Cortex of kidney (tissue), 1 donor: ENCODE measurements at places on chromosomes 13 and 19.

DNA sequence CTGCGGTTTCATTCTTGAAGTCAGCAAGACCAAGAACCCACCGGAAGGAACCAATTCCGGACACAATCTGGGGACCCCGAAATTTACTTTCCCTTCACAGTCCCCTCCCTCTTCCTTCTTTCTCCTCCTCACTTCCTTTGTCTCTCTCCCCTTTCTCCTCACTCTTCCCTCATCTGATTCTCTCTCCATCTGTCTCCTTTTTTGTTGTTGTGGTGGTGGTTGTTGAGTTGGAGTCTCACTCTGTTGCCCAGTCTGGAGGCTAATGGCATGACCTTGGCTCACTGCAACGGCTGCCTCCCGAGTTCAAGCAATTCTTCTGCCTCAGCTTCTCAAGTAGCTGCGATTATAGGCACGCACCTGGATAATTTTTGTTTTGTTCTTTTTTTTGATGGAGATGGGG lies 32.7 kb upstream of the OR1M1 start:
- no peak for DNase-seq

DNA sequence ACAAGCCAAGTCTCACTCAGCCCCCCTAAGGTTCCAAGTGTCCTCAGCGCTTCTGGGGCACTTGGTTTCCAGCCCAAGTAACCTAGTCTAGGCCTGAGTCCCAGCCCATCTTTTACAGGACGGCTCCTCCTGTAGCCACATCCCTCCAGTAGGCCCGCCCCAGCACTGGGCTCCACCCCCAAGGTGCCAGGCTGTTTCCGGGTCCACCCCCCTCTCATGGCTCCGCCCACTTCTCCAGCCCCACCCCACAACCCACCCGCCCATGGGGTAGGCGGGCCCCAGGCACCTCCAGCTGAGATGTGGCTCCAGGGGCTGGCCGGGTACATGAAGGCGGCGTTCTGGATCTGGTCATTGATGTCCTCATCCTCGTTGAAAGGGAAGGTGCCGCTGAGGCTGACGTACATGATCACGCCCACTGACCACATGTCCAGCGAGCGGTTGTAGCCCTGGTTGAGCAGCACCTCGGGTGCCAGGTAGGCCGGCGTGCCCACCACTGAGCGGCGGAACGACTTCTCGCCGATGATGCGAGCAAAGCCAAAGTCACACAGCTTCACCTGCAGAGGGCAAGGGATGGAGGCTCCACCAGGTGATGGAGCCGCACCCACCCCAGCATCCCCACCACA lies 17.2 kb upstream of the DACT3 start:
- no peak for DNase-seq

GRCh38 chr19:791567-792305 lies 5.5 kb upstream of the PTBP1 start:
- no peak for DNase-seq

DNA sequence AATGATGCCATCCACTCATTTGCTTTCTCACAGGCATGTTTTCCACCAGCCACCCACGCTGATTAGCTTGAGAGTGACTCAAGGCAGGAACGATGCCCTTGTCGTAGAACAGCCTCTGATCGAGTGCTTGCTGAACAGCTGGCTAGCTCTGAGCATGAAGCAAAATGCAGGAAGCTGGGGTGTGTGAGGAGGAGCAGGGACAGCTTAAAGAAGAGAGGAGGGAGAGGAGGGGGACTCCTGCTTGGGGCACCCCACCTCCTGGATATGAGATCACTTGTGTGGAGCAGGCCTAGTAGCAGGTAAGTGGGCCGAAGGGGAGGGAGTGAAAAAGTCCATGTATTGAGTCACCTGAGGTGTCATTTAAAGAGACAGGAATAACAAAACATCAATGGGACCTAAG lies 48.8 kb downstream of the IRS2 start:
- no peak for DNase-seq

DNA sequence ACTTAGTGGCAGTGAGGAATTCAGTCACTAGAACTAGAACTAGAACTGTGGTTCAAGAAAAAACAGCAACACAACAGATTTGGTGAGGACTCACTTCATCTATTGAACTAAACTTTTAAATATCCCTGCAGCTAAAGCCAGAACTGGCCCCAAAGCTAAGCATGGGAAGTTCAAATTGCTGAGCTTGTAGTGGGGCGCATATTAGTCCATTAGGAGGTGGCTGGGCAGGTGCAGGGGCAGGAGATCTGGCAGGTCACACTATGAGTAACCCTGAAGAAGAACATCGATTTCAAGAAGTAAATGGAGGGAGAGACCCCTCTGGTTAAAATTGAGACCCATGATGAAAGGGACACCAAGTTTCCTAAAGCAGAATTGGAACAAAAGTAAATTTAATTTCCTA lies 73.8 kb upstream of the UBAC2 start:
- no peak for DNase-seq

DNA sequence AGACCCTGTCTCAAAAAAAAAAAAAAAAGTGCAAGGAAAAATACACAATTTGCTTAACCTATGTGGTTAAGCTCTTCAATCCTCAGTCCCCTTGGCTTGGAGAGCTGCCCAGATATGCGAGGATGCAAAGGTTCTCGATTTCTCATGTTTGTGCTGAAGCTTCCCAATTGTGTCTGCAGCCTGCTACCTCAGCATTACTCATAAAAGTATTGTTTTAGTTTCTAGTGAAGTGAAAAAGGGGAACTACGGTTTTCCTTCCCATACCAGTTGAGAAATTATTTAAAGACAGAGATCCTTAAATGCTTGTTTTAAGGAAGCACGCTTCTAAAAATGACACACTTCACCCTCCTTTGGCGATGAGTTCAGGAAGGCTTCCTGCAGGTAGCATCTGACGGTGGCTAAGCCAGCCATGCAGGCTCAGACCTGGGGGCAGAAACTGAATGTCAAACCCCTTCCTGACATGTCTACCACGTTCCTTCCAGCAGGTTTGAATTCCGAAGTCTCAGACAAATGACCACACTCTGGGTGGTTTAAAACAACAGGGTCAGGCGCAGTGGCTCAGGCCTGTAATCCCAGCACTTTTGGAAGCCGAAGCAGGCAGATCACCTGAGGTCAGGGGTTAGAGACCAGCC lies 47.9 kb downstream of the RUBCNL start:
- DNase-seq: no peak

DNA sequence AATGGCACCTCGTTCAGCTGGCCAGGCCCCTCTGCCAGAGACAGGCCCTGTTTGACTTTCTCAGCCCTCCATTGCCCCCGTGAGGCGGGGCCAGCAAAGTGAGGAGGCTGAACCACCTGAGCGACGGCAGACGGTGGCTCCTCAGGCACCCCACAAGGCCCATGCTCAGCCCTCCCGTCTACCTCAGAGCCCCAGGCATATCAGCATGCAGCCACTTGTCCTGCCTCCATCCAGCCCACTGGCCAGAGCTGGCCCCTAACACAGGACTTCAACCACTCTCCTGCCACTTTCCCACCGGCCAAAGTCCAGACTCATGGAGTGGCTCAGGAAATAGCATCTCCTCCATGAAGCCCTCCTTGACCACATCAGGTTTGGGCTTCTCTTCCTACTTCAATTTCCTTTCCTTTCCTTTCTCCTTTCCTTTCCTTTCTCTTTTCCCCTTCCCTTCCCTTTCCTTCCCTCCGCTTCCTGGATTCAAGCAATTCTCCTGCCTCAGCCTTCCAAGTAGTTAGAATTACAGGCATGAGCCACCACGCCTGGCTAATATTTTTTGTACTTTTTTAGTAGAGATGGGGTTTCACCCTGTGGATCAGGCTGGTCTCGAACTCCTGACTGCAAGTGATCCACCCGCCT lies 9.3 kb downstream of the SLC7A10 start:
- no peak for DNase-seq

GRCh38 chr19:55283548-55284377 lies at the start of gene BRSK1:
BRSK1 (plus strand) TSS chr19:55283997; CDS start chr19:55284443, 446 bp downstream.
- DNase-seq: no peak

- no peak for DNase-seq
Observed at GRCh38 chr19:45499196-45500180, 1.2 kb downstream of the PPM1N start.

- no peak for DNase-seq
Observed at GRCh38 chr19:44712864-44713515, 14.0 kb downstream of the CEACAM16 start.

DNA sequence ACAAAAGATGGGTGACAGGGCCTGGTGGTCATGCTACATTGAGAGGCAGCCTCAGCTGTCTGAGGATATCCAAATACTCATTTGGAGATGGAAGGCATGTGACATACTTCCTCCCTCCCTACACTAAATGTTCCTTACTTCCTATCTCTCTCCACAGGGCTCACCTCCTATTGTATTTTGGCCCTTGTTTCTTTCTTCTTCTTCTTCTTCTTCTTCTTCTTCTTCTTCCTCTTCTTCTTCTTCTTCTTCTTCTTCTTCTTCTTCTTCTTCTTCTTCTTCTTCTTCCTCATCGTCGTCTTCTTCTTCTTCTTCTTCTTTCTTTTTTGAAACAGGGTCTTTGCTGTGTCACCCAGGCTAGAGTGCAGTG lies 71.8 kb upstream of the POMP start:
- DNase-seq: no peak

DNA sequence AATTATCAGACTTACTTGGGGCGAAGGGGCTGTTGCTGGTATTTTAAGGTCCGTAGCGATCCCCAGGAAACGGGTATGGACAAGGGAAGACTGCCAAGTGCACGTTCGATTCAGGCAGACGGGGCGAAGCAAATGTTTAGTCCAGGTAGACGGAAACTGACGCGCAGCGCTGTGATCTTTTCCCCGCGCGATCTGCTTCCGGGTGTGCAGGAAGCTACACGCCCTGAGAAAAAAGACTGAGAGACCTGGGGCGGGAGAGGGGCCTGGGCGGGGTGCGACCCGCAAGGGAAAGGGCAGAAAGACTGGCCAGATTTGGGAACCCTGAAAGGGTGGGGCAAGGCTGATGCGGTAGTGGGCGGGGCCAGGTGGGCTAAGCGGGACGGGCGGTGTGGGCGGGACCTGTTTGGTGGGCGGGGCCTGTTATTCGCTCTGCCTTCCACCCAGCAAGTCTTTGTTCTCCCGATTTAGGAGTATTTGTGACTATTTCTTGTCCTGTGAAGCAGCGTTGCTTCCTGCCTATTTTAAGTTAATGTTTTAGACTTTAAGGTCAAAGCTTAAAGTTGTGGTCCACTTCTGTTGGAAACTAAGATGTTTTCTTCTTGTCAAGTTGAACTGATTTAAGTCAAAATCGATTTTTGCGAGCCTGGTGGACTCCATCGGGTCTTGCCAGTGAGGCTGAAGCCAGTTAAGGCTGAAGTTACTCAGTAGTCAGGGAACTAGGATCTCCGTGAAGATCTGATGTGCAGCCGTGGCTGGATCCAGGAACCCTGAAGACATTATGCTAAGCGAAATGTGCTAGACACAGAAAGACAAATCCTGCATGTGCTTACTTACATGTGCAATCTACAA lies at the start of gene ZNF836:
TSS of gene ZNF836 (minus strand) at position 301 of the 849 bp plus-strand sequence. CDS start 3,549 bp downstream, outside the sequence.
- DNase-seq: no peak

- no peak for DNase-seq
Observed at GRCh38 chr19:48520134-48520533, 8.5 kb upstream of the LMTK3 start.

GRCh38 chr13:112056739-112057438 lies 10.1 kb upstream of the SOX1 start:
- no peak for DNase-seq

DNA sequence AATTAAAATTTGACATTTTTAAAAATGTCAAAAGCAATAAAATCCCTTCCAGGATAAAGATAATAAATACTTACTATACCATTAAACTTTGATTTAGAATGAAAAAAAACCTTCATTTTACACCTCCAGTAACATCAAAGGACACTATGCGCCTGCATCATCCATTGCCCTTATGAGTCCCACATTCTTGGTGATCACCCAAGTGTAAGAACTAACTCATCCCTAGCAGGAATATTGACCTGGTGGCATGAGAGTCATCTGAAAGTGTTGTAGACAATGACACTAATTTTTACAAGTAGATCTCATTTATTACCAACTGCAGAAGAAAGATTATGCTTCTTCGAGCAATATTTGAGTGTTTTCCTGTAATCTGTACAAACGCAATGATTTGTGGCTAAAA lies 1128.9 kb downstream of the EFNB2 start:
- no peak for DNase-seq
